Activated CD8-positive, alpha-beta memory T cell treated with anti-CD3 and anti-CD28 coated beads for 48 hours (primary cell): ENCODE measurements at places on chromosomes 16 and 17.

DNA sequence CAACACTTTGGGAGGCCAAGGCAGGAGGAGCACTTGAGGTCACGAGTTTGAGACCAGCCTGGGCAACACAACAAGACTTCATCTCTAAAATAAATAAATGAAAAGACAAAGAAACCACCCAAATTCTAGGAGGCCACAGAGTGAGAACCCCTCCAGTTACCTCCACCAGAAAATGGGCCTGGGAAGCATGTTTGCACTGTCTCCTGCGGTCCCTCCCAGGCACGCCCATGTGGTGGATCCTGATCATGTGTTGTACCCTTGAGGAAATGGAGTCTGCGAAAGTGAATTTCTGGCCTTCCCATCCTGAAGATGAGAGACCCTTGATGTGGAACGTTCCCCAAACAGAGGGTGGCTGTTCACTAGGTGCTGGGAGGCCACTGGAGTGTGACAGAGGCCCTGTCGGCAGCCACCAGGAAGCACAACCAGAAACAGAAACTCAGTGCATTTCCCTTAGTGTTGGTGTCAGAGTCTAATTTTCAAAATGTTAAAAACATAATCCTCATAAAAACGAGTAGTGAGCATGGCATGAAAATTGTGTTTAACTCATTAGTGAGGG, 19.2 kb upstream of the USP22 start:
- DNase-seq: no peak

DNA sequence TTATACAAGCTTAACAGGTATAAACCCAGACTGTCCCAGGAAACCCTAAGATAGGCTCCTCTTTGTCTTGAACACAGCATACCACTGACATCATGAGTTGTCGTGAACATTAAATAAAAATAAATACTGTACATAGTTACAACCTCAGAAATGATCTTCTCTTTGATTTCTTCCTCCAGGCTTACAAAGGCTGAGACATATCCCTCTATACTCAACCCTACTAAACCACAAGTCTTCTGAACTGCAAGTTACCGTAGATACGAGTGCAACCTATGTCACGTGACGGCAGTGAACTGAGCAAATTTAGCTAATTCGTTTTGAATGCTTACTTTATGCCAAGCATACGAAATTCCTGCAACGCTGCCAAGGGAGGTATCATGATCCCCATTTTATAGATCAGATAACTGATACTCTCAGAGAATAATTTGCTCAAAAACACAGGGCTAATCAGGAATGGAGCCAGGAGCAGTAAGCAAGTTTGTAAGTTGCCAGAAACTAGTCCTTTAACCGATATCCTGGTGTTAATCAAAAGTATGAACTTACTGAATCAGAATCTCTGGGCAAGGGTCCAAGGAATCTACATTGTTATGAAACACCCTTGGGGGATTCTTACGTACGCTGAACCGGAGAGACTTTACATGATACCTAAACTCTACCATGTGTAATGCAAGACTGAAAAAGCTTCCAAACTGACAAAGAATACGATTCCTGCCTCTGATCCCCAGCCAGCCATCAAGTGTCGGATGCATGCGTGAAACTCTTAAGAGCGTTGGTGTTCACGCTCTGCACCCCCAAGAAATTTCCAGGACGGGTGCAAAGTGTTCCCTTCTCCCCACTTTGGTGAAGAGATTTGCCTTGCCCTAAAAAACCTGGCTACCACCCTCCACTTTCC, 106.2 kb downstream of the XYLT1 start:
- DNase-seq: no peak

DNA sequence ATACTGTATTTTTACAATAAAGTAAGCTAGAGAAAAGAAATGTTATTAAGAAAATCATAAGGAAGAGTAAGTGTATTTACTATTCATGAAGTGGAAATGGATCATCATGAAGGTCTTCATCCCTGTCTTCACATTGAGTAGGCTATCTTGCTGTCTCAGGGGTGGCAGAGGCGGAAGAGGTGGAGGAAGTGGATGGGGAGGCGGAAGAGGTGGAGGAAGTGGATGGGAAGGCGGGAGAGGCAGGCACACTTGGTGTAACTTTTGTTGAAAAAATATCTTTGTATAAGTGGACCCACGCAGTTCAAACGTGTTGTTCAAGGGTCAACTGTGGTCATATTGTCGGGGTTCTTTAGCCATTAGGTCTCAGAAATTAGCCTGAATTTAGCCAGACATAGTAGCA, 50.2 kb downstream of the PIGL start:
- no peak for DNase-seq

- DNase-seq: no peak
Measured at GRCh38 chr16:24507959-24508480, 31.3 kb upstream of the RBBP6 start.

DNA sequence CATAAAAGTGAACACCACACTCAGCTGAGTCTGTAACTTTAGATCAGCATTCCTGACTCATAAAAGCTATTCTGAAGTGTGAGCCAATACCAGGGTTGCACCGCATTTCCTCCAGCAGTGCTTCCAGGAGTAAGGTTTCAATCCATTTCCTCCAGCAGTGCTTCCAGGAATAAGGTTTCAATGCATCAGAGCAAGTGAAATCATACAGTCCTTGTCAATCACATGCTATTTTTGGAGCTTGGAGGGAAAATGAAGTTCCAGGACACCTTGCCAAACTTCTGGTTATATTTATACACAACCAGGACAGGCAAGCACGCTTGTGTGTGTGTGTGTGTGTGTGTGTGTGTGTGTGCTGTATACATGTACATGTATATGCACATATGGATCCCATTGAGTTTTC, 327.6 kb downstream of the GRIN2A start:
- no peak for DNase-seq

GRCh38 chr16:28575446-28576109, 21.3 kb downstream of the SULT1A2 start:
- no peak for DNase-seq

- DNase-seq: no peak
Measured at GRCh38 chr17:82134101-82134500, 36.1 kb upstream of the FASN start.

DNA sequence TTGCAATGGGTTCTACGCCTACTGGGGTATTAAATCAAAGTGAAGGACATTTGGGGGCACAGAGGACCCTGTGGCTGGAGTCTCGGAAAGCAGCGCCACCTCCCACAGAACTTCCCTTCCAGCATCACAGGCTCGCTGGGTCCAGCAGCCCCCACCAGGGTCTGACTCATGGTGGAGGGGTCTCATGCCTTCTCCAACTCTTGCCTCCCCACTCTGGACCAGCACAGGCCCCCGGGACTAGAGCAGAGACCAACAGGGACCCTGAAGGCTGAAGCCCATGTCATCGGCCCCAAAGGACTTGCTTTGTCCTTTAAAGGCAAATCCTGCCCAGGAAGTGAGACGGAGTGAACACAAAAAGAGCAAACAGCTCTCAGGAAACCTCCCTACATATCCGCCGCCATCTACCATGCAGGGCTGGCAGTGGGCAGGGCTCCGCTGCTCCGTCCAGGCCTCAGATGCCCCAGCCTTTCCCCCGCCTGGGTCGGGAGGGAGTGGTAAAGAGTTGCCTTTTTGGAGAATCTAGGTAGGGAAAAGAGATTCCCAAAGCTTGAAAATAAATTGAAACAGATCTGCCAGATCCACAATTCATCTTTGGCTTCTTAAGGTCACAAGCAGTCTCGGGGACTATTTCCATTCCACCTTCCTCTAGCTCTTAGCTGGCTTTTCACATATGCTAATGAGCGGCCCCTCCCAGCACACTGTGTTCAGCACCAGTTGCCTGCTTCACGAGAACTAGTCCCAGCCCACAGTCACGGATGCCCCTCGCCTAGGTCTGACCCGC, 2.1 kb upstream of the GPRC5C start:
- DNase-seq: no peak

DNA sequence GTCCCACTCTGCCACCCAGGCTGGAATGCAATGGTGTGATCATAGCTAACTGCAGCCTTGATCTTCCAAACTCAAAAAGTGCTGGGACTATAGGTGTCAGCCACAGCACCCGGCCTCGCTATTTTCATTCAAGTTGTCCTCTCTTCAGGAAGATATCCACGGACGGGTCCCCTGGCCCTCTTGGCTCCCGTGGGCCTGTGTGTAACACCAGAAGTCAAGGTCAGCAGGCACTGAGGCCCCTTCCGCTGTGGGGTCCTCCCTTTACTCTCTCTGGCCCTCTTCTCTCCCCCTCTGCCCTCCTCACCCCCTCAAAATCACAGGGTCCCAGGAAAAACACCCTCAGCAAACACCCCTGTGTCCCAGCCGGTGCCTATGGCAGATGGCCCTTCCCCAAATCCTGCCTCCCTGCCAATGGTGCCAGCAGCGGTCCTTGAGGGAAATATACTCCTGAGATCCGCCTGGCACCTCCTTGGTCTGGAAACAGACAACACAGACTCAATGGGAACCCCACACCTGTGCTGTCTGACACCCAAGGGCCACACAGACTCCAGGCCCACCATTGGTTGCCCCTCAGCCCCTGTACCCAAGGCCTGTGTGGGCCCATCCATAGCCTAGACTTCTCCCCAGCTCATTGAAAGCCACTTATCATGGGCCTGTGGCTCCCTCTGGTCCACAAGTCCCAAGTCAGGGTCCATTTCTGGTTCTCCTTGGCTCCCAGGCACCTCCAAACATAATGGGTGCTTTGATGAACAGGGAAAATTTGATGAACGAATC, 221.5 kb downstream of the ZNF423 start:
- no peak for DNase-seq

GRCh38 chr17:9895923-9896322, 9.1 kb downstream of the RCVRN start:
- no peak for DNase-seq

DNA sequence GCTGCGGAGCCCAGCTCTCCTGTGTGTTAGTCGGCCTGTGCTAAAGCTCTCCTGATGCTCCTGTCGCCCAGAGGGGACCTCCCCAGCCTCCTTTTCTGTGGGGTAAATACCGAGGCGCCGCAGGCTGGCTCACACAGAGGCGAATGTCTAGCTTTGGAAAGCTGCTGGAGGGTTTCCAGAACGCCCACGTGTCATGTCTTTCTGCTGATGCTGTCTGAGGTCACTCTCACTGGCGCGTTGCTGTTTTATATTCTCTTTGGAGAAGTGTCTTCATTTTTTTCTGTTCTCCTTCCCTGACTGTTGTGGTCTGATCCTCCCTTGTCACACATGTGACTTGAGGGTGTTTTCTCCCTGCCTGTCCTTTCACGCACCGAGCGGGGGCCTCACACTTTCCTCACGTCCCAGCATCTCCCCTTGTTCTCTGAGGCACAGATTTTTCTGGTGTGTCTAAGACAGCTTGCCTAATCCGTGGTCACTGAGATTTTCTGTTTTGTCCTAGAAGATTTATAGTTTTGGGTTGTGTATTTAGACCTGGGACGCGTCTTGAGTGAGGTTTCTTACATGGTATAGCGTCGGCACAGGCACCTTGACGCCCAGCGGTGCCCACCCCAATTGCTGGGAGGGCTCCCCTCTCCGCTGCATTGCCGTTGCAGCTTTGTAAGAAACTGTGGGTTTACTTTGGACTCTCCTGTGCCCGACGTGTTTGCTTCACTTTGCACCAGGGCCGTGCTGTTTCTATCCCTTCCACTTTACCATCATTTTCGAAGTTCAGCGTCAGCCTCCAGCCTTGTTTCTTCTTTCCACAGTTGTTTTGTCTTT, 92.1 kb upstream of the ZNF750 start:
- DNase-seq: no peak

DNA sequence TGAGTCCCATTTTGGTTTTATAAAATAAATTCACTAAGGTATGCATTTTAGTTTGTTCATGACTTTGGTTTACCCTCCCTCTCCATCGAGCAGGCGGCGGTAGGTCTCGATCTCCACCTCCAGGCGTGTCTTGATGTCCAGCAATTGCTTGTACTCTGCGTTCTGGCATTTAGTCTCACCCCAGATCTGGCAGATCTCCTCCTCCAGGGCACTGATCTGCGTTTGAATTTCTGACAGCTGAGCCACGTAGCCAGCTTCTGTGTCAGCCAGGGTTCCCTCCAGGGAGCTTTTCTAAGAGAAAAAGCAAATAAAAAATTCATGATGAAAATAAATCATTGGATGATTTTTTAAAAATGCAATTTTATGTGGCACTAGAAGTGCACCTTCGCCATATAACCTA, 4.2 kb downstream of the KRT24 start:
- no peak for DNase-seq

- no peak for DNase-seq
Measured at GRCh38 chr16:67489401-67490083, 6.2 kb upstream of the AGRP start.
